ENCODE measurements at places on chromosomes 16 and 17. TPM values are rescaled to one million over a fixed set of nuclear protein-coding genes. Genes with fewer than 3 reads are reported as not detected.

The TVP23C gene
- 16.0 TPM for total RNA-seq

GRCh38 chr17:17304521-17304985, 1.4 kb downstream of the NT5M start:
- DNase-seq, result no peak

- no peak for DNase-seq
Measured at GRCh38 chr16:77450790-77451487, 16.1 kb upstream of the ADAMTS18 start.

GRCh38 chr16:4332623-4333307, 16.9 kb downstream of the GLIS2 start:
- DNase-seq, result no peak
